Stimulated activated CD4-positive, alpha-beta T cell treated with anti-CD3 and anti-CD28 coated beads, Interleukin-1b, Interleukin-23, amount 100 ng/mL, for 24 hours (primary cell): ENCODE measurements at places on chromosomes 11 and 22.

- no peak for DNase-seq
Observed at GRCh38 chr11:9745411-9746211, 81.7 kb downstream of the SWAP70 start.

DNA sequence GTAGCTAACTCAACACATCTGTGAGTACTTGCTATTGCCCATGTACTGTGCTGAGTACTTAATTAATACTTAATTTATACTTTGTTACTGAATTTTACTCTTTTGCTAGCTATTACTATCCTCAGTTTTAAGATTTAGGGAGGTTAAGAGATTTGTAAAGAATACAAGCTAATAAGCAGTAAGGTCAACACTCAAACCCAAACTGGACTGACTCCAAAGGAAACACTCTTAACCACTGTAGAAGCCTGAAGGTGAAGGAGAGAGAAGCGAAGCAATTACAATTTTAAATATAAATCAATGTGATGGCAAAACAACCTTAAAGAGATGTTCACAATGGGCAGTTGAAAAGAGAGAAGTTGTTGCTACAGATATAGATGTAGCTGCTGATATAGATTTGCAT lies 204.5 kb downstream of the GUCY1A2 start:
- DNase-seq, result no peak

- no peak for DNase-seq
Observed at GRCh38 chr22:37274380-37274862, 7.9 kb upstream of the CYTH4 start.

GRCh38 chr22:37894939-37895670 lies 11.0 kb upstream of the MICALL1 start:
- DNase-seq, result no peak

DNA sequence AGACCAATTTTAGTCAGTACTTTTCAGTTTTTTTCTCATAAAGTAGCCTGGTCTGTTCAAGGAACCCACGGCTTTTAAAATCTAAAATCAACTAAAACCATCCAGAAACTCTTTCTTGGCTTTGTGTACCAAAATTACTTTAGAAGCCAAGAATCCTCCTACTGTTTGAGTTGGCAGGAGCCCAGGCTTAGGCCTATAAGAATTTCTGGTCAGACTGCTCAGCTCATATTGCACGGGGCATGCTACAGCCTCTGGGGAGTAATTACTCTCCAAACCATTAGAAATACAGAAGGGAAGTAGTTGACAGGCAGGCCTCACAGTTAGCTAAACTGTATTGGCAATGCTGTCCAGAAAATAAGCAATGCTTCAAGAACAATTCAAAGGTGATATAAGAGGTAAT lies 1862.9 kb upstream of the RAG2 start:
- no peak for DNase-seq

DNA sequence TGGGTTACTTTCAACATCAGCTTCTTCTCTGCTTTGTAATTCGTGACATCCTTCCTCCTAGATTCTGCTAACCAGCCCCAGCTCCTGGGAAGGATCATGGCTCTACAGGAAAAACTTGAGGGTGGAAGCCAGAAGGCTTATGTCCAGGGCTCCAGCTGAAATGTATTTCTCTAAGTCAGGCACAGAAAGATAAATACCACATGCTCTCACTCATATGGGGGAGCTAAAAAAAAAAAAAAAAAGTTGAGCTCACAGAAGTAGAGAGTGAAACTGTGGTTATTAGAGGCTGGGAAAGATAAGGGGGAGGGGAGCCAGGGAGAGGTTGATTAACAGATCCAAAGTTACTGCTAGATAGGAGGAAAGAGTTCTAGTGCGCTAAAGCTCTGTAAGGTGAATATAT lies 74.9 kb downstream of the DSCAML1 start:
- no peak for DNase-seq

DNA sequence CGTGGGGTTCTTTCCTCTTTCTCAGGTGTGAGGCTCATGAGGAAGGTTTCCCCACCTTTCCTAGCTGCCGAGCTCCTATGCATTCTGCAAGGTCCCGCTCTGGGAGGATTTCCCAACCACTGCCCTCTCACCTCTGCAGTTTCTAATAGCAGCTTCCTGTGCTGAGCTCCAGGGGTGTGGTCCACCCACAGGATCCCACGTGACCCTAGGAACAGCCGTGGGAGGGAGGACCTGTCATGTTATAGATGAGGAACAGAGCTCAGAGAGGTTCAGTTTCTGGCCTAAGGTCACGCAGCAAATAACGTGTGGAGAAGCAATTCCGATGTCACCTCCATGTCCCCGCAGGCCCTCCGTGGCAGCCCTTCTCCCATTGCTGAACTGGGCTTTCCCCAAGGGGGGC lies 38.5 kb downstream of the FLRT1 start:
- no peak for DNase-seq

DNA sequence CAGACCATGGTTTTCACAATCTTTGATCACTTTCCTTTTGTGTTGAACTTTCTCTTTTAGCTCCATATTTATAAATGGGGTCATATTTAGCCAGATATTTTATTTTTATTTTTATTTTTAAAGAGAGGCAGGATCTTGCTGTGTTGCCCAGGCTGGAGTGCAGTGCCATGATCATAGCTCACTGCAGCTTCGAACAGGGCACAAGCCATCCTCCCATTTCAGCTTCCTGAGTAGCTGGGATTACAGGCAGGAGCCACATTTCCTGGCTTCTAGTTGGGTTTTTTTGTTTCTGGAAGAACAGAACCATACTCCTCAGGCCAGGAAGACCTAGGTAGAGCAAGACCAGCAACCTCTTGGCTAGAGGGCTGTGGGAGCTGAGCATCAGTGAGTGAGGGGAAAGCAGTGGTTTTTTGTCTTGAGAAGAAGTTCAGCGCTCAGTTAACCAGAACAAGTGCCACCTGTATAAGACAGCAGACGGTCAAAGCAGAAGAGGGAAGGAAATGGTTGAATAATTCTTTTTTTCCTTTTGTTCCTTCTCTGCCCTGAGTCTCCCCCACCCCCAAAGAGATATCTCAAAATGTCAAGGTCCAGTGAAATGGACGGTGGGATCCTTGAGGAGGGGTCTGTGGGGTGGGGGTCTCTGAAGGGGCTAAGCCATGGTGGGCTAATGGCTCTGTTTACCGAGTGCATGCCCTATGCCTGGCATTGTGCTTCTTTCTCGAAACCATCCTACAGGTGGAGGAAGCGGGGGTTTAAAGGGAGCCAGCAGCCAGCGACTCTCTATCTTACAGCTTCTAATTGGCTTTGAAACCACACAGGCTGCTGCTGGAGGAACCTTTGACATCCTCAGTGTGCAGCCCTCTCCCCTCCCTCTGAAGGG lies 63.0 kb downstream of the PTPRJ start:
- DNase-seq, result no peak

- no peak for DNase-seq
Observed at GRCh38 chr11:119641983-119642745, 86.8 kb downstream of the NECTIN1 start.

GRCh38 chr11:128095466-128095981 lies 491.8 kb downstream of the ETS1 start:
- no peak for DNase-seq

GRCh38 chr11:119345685-119346084 lies 820 bp downstream of the MFRP start:
- no peak for DNase-seq

DNA sequence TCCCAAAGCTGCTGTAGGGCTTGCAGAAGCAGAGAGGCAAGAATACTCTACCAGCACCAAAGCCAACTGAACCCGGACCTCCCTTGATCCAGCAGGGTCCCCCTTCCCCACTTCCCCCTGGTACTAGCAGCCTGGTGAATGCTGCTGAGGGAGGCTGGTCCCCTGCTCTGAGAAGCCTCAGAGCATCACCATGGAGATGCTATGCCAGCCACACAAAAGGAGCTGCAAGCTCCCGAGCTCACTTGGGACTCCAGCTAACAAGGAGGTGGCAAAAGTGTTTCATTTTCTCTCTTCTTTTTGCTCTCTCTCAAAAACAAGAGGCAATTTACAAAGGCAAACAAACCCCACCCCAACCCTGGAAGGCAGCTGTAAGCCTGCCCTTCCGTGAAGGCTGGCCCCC lies 509.8 kb downstream of the BUD13 start:
- no peak for DNase-seq

DNA sequence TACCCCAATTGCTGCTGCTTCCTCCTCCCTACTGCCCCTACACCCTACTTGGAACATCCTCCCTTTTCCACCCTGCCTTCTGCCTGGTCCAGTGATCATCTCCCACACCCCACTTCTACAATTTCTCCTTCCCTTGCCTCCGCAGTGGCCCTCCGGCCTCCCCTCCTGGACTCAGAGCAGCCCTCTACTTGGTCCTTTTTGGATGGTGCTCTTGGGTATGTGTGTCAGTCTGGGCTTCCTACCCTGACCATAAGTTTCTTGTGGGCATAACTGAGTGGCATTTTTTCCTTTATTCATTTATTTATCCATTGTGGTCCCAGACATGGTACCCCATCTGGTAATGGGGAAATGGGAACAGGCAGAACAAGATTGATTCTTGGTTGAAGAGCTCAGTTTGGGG lies 111.4 kb upstream of the NAV2 start:
- DNase-seq, result no peak

DNA sequence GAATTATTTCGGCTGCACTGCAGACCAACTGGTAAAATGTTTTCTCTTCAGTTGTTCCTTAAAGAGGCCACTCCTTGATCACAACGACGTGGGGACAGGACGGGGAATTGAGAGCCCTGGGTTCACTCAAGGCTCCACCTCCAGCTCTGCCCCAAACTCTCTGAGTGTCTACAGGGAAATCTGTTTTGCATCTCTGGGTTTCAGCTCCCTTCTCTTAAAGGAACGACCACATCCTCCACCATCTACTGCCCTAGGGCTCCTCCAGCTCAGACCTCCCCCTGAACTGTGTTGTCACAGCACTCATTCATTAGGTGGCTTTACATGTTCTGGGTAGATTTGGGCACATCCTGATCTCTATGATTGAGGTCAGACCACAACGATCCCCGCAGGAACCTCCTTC lies 5.1 kb upstream of the PPFIA1 start:
- no peak for DNase-seq

GRCh38 chr11:74927496-74927895 lies 21.4 kb downstream of the XRRA1 start:
- no peak for DNase-seq

GRCh38 chr11:63535734-63536133 lies 874 bp upstream of the PLAAT4 start:
- DNase-seq, result no peak

GRCh38 chr11:62337303-62338181 lies at the start of gene ASRGL1:
Gene ASRGL1 (plus strand): TSS chr11:62337448. CDS start chr11:62337978, 530 bp downstream.
- DNase-seq, result peak; percentile 63

DNA sequence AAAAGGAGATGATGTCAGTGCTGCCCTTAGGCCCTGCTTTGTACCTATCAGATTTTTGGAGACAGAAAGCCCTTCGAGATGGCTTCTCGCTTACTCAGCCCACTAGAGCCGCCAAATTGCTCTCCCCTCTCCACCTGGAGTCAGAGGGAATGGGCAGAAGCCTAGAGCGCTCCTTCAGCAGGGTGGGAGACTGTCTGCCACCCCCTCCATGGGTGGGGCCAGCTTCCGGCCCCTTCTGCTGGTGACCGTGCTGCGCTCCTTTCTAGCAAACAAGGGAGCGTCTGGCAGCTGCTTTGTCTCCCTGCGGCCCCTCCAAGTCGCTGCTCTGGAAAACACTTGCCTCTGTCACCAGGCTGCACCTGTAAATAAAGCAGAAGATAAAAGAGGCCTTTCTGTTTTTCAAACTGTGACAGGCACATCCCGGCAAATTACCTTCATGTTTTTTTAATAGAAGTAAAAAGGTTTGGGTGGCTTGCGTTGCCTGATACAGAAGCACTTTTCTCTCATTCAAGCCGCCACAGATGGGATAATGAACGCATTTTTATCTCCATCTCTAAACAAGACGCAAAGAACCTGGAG lies 145.7 kb upstream of the NECTIN1 start:
- DNase-seq, result no peak

- DNase-seq, result no peak
Observed at GRCh38 chr22:19775496-19776325, 15.1 kb downstream of the TBX1 start.

DNA sequence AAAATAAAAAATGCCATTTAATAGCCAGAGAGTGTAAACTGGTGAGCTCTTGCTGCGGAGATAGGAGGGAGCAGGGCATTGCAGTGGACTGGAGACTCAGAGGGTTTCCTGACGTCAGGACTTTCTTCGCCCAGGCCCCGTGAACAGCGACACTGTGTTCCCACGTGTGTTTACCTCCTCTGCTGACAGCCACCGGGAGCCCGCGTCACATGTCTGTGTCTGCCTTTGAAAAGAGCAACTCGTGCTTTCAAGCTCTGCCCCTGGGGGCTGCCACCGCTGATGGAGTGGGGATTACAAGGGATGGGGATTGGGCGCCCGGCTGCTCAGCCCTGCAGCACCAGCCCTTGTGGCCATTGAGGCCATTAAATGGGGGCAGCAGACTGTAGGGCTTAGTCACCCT lies 3.3 kb downstream of the TANGO2 start:
- DNase-seq, result no peak

- no peak for DNase-seq
Observed at GRCh38 chr11:69446108-69446507, 35.4 kb upstream of the LINC01488 start.

- DNase-seq, result no peak
Observed at GRCh38 chr22:49053578-49053977, 774.1 kb downstream of the BRD1 start.

GRCh38 chr22:26691377-26691716 lies 34.0 kb downstream of the MIAT start:
- DNase-seq, result no peak

GRCh38 chr11:109864151-109864661 lies 229.0 kb upstream of the ZC3H12C start:
- DNase-seq, result no peak

GRCh38 chr11:17588166-17588565 lies 41.1 kb downstream of the OTOG start:
- no peak for DNase-seq

GRCh38 chr11:12813371-12814225 lies 139.4 kb downstream of the TEAD1 start:
- no peak for DNase-seq

DNA sequence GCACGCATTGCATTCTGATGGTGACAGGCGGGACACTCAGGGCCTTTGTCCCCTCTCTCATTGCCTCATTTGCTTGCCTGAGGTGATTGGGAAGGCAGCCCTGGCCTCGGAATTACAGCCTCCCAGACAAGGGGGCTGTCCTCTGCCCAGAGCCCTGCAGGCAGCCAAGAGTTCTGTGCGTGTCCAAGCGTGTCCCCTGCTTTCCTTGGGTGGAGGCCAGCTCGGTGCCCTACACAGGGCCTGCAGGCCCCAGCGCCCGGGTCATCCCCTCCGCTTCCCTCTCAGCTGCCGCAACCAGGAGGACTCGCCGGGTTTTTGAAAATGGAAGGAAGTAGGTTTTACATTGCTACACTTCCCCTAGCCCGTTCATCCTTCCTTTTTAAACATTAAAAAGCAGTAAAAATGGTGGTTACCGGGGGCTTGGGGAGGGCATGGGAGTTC lies 1.9 kb downstream of the GRAMD4 start:
- no peak for DNase-seq
